Stimulated activated CD4-positive, alpha-beta T cell treated with anti-CD3 and anti-CD28 coated beads, TNF-alpha, amount 100 ng/mL, for 4 hours (primary cell): ENCODE measurements at places on chromosomes 16 and 17.
A peak's percentile ranks its signal among the peaks of the same experiment; 100 is the strongest.

GRCh38 chr17:81607431-81607830 lies 29.5 kb downstream of the NPLOC4 start:
- no peak for DNase-seq

DNA sequence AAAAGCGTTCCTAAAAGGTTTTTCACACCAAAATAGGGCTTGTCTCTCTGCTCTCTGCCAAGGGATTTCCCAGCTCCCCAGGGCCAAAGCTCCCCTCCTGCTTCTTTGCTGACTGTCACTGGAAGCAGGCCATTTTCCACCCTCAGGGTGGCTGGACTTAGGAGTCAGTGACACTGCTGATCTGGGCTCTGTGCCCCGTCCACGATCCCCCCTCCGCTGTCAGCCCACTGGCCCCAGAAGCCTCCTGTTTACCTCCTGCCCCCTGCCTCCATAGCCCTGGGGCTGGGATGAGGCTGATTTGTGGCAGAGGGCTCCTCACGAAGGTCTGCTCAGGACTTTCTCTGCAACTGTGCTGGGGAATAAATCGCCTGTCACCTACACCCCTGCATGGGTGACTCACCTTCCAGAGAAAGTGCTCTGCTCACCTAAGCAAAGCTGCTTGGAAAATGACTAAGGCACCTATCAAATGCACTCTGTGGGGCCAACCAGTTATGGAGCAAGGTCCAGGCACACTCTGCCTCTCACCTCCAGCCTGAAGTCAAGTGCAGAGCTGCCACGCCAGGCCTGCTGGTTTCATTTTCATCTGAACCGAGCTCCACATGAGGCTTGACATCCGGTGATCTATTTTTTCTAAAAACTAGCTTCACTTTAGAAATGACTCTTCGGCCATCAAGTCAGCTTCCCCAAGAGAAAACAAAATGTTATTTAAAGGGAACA lies 4.9 kb downstream of the MAP3K14 start:
- peak; percentile 70 for DNase-seq

- DNase-seq = no peak
These were observed 311.2 kb downstream of the C16orf95 start for GRCh38 chr16:87006021-87006420.

DNA sequence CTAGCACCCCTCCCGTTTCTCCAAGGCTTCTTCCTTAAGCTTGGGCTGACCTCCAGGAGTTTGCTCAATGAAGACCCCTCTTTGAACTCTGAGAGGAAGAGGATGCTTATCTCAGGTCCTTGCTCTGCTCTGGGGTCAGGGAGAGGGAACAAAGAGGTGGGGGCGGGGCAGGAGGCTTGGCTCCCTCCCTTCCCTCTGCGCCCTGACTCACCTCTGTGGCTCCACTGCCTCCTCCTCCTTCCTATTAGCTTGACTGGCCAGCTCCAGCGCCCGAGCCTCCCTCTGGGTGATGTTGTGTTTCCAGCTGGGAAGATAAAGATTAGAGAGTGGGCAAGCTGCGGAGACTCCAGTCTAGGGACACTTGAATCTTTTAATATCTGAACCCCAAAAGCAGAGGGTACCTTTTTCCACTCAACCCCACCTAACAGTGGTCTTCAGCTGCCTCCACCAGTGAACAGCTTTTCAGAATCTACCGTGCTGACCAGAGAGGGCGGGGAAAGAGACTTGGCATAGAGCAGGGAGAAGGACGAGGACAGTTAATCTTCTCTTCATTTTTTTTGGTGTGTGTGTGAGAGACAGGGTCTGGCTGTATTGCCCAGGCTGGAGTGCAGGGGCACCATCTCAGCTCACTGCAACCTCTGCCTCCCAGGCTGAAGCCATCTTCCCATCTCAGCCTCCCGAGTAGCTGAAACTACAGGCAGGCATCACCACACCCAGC lies 6.7 kb downstream of the GIP start:
- no peak for DNase-seq

GRCh38 chr17:9843152-9844010 lies 17.7 kb downstream of the GLP2R start:
- DNase-seq = no peak

- no peak for DNase-seq
These were observed 18.4 kb upstream of the NFATC3 start for GRCh38 chr16:68066763-68067162.

- DNase-seq = no peak
These were observed 13.7 kb downstream of the CTRB2 start for GRCh38 chr16:75193265-75193650.

DNA sequence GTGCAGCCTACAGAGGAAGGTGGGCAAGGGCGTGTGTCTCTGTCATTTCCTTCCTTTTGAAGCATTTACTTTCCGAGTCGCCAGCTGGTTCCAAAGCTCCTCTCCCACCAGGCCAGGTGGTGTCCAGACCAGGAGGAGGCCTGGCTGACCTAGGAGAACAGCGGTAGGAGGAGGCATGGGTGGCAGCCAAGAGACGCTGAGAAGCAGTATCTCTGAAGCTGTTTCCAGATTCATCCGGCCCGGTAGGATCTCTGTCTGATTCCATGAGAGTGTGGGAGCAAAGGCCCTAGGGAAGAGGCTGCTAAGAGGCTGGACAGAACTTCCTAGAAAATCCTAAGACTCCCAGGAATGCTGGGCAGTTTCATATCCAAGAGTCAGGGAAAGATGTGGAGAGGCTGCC lies 20.3 kb downstream of the MEOX1 start:
- DNase-seq = no peak

GRCh38 chr17:319266-319665 lies 33.3 kb downstream of the RPH3AL start:
- DNase-seq = no peak

DNA sequence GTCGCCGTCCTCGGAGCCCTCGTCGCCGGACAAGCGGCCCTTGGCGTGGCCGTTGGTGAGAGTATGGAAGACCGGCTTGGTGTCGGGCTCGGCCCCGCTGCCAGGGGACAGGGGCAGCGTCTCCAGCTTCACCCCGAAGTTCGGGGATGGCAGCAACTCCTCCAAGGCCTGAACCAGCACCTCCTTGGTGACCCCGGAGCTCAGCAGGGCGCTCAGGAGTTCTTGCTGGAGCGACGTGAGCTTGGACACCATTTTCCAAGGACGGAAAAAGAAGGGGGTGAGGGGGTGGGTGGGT lies 279 bp downstream of the HNF1B start:
- DNase-seq = no peak

DNA sequence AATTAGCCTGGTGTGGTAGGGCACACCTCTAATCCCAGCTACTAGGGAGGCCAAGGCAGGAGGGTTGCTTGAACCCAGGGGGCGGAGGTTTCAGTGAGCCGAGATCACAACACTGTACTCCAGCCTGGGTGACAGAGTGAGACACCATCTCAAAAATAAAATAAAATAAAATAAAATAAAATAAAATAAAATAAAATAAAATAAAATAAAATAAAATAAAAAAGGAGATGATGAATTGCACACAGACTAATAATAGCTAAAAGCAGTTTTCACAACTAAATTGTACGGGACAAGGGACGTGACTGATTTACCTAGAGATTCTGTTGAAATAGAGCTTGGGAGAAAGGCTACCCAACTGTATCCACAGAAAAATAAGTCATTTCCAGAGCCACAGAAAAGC lies 1471.3 kb downstream of the CDH11 start:
- no peak for DNase-seq

DNA sequence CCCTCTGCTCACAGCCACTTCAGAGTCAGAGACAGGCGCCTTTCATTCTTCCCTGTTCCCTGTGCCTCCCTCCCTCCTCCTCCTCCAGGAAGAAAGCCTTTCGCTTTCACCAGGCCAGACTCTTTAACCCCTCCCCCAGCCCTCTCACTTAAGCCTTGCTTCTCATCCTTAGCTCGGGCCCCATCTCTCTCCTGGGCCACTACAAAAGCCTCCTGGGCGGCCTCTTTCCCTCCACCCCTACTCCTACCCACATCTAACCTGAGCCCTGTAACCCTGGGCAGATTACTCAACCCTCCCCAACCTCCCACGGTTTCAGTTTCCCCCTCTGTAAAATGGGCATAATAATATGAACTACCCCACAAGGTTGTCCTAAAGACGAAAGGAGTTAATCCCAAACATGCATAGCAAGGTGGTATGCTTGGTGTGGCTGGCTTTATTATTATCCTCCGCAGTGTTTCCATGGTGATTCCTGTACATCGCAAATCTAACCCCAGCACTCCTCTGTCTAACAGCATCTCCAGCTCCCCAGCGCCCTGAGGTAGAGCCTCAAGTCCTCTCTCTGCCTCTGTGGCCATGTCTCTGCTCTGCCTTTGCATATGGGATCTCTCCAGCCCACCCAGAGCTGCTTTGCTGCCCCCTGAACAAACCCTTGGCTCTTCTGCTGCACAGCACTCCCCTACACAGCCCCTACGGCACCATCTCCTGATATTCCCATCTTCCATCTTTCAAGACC lies 17.7 kb downstream of the PIMREG start:
- no peak for DNase-seq

DNA sequence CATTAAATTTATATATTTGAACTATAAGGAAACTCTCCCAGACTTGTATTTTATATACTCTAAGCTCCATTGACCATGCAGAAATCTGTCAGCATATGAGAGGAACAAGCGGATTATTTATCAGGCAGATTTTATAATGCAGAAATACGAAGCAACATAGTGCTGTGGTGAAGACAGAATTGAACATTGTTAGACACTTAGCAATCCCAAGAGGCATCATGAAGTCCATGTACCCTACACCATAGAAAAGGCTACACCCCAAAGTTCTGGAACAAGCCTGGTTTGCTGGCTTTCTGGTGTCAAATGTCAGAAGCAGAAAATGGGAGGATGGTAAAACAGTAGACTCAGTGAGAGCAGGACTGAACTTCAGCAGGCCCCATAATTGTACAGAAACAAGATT lies 241.1 kb downstream of the PRKCA start:
- no peak for DNase-seq

GRCh38 chr16:86405319-86405718 lies 105.0 kb upstream of the FOXF1 start:
- DNase-seq = no peak

DNA sequence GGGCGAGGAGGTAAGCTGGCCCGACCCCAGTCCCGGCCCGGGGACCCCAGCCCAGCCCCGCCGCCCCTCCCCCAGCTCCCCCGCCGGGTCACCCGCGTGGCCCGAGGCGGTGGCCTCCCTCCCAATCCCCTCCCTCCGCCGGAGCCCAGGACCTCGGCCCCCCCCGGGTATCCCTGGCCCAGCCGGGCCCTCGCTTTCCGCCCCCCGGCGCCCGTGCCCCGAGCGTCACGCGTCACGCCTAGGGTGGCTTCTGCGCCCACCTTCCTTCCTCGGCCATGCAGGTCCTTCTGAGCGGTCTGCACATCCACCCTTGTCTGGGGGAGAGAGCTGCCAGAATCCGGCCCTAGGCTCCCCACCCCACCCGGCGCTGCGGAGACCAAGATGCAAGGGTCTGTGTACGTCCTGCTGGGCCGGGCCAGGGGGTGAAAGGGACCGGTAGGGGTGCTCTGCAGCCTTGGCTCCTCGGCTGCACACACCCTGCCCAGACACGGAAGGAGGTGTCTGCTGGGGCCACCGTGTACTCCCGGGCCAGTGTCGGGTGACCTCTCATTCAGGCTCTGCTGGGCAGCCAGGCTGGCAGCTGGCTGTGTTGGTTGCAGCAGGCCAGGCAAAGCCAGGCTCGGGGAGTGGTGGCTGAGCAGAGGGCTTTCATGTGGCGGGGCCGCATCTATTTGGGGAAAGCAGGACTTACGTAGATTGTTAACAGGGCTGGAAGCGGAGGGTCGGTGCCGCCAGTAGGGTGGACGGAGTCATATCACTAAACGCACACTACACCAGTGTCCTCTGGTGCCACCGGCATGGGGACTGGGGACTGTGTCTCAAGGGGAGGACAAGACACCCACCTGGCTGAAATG lies 754 bp downstream of the RAB11FIP4 start:
- no peak for DNase-seq

GRCh38 chr17:50213026-50214022 lies 11.9 kb upstream of the COL1A1 start:
- DNase-seq = no peak

- DNase-seq = no peak
These were observed 74.4 kb upstream of the TANC2 start for GRCh38 chr17:62891659-62892058.

DNA sequence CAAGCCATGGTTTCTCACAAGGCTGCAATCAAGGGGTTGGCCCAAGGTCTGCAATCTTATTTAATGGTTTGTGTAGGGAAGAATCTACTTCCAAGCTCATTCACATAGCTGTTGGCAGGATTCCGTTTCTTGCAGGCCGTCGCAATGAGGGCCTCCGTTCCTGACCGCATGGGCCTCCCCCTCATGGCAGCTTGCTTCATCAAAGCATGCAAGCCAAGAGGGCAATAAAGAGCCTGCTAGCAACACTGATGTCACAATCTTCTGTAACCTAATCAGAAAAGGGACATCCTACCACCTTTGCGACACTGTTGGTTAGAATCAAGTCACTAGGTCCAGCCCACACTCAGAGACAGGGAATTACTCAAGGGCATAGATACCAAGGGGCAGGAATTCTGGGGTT lies 95.5 kb downstream of the CCT6B start:
- DNase-seq = no peak

DNA sequence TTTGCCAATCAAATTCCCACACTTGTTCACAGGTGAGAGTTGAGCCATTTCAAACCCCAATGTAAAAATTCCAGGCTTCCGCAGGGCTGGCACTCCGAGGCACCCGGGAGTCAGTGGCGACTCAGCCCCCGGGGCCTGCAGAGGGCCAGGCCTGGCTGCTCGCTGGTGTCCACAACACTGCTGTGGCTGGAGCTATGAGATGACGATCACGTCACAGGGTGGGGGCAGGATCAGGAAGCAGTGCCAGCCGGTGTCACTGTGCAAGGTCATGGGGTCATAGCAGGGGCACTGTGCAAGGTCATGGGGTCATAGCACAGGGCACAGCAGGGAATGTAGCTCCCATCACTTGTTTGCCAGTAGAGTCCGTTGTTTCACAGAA lies 7.8 kb downstream of the VPS4A start:
- no peak for DNase-seq

DNA sequence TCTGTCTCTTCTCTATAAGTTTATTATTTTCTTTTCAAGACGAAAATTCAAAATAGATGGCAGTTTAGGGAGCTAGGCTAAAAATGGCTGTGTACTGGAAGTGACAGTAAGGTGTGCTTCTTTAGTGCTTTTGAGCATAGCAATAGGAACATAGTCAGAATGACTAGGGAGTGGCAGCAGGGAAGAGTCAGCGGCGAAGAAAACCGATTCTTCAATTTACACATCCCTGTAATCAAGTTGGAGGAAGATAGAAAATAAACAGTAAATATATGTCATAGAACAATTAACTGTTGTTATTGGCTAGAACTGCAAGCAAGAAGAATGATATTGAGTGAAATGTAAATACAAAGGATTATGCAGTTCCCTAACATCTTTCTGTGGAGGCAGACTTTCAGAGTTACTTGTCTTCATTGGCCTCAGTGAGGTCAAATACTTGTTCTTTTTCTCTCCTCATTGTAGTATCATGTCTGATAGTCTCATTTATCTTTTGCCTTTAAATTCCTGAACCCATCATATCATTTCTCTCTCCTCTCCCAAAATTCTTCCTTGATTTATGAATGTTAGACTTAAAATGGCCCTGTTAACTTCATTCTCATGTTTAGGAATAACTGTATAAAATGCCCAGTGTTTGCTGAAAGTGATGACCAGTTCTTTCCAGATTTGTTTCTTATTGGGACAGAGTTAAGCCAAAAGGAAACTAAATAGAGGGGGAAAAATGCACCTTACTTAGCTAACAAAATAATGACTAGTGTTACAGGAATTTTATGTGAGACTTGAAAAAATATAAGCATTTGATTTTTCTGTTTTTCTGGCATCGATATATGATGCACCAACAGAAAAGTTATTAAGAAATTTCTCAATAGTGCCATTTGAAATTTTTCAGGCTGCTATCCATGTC lies 211.4 kb downstream of the BCAS3 start:
- DNase-seq = no peak
